CD4-positive, alpha-beta T cell treated with Interleukin-6 at 100 ng/mL for 8 hours (primary cell): ENCODE measurements at places on chromosomes 3 and 15.

- no peak for DNase-seq
These were observed 1063.9 kb downstream of the ROBO1 start for GRCh38 chr3:78703944-78704343.

GRCh38 chr3:197709135-197709534 lies 27.6 kb downstream of the RUBCN start:
- DNase-seq: no peak

GRCh38 chr15:90819850-90820249 lies 48.5 kb upstream of the FURIN start:
- no peak for DNase-seq

- DNase-seq: no peak
These were observed 12.5 kb upstream of the IL16 start for GRCh38 chr15:81184188-81184587.

DNA sequence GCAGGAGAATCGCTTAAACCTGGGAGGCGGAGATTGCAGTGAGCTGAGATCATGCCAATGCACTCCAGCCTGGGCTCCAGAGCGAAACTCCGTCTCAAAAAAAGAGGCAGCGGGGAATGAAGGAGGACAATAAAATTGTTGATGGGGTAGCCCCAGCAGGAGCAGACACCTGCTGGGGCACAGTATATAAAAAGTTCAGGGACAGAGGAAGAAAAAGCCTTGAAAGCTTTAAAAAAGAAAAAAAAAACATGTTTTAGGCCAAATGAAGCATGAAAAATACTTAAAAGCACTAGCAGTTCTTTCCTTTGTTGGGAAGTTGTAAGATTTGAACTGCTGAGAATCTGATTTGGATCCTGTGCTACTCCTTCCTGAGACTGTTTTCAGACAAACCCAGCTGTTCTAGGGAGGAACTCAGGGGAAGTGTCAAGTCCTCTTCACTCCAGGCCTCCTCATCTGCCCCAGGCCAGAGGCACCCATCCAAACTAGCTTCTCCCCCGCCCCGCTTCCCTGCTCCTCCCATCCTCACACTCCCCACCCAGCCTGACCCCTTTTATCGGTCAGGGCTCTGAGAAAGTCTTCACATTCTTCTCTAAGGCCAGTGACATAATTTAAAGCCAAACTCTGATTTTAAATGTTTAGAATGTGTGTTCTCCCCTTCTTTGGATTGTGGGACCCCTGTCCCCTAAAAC lies 4.9 kb downstream of the IL17RD start:
- no peak for DNase-seq

GRCh38 chr3:25510797-25511196 lies 82.7 kb downstream of the RARB start:
- DNase-seq: no peak

DNA sequence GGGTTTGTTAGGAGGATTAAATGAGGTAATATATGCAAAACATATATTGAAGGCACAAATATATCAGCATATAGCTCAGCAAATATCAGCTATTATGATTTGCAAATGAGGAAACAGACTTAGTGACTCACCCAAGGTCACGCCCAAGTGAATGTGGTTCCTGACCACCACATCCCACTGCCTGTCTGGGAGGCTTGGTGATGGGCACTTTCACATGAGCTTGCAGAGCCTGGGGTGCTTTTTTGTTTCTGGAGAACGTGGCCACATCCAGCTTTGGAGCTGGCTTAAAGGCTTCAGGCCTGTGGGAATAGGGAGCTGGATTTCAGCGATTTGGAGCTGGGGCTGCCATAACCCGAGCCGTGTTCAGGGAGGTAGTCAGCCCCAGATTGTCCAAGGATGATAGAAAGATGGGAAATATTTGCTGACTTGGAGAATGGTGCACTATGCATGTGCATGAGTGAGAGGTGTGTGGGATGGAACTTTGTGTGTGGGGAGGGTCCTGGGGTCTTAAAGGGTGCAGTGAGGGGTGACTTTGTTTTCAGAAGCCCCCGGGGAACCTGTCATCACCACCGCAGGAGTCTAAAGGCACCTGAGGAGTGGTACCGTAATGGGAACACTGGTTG lies 12.0 kb upstream of the FGD5 start:
- no peak for DNase-seq

- no peak for DNase-seq
These were observed 212.5 kb downstream of the EPHB1 start for GRCh38 chr3:135007607-135008006.

- DNase-seq: no peak
These were observed 520.3 kb upstream of the EPHA6 start for GRCh38 chr3:96294143-96294542.

DNA sequence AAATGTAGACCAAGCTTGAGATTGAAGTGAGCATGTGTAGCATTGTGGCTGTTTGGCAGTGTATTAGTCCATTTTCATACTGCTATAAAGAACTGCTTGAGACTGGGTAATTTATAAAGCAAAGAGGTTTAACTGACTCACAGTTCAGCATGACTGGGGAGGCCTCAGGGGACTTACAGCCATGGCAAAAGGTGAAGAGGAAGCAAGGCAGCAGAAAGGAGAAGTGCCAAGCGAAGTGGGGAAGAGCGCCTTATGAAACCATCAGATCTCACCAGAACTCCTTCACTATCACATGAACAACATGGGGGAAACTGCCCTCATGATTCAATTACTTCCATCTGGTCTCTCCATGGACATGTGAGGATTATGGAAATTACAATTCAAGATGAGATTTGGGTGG lies 8.6 kb upstream of the CERS3 start:
- no peak for DNase-seq

DNA sequence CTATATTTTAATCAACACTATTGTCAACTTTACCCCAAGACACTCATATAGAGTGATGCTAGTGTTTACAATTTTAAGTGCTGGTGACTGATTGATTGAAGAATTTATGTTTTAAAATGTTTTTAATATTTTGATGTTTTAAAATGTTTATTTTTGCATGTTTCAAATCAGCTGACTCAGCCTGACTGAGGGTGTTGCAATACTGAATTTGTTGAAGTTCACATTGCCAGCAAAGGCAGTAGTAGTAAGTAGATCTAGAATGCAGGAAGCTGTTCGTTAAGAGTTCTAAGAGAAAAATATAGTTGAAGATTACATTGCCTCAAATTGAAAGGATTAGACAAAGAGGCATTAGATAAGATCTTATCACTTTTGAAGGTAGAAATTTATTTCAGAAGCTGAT lies 977.6 kb downstream of the IGSF11 start:
- DNase-seq: no peak

DNA sequence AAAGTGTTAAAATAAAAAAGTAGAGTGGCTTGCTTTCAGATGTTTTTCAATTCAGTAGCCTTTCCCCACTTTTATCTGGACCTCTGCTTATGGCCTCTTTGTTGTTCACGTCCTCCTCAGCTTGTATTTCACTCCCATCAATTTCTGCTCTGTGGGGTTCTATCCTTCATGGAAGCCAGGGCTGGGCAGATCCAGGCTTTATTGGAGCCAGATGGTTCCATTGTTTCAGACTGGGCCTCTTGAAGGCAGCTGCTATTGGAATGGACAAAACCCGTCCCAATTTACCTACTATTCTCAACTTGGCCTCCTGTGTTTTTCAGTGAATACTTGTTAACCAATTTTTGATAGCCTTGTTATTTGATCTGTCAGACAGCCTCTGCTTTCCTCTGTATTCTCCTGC lies 10.9 kb upstream of the AADACL2 start:
- no peak for DNase-seq

DNA sequence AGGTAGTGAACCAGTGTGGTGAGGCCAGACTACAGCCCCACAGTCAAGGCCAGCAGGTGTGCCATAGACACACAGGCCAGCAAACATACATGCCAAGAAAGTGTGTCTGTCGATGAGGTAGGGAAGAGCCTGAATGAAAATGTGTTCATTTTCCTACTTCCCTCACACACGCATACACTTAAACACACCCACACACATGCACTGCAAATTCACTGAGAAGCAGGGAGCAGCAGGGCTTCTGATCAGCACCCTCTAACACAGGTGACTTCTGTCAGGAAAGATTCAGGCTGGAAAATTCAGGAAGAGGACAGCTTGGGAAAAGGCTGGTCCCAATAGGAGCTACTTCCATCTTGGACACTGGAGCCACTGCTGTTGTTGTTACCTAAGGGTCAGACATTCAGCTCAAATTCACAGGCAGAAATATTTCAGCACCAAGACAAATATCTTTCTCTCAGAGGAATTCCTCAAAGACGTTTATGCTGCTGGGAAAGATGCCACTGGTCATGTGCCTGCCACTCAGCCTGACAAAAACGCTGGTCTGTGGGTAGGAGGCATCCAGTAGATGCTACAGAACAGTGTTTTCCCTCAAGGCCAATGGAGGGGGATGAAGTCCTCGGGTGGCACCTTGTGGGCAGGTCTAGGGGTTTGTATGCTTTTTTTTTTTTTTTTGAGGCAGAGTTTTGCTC lies 40.9 kb upstream of the LARS2 start:
- no peak for DNase-seq

- no peak for DNase-seq
These were observed 578.4 kb downstream of the ZIC1 start for GRCh38 chr3:147987549-147987948.

DNA sequence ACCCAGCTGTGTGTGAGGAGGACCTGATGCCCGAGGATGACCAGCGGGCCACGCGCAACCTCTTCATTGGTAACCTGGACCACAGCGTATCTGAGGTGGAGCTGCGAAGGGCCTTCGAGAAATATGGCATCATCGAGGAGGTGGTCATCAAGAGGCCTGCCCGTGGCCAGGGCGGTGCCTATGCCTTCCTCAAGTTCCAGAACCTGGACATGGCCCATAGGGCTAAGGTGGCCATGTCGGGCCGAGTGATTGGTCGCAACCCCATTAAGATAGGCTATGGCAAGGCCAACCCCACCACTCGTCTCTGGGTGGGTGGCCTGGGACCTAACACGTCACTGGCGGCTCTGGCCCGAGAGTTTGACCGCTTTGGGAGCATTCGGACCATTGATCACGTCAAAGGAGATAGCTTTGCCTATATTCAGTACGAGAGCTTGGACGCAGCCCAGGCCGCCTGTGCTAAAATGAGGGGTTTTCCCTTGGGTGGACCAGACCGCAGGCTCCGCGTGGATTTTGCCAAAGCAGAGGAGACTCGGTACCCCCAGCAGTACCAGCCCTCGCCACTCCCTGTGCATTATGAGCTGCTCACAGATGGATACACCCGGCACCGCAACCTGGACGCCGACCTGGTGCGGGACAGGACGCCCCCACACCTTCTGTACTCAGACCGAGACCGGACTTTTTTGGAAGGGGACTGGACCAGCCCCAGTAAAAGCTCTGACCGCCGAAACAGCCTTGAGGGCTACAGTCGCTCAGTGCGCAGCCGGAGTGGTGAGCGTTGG lies 1.5 kb downstream of the RBM15B start:
- DNase-seq: no peak

DNA sequence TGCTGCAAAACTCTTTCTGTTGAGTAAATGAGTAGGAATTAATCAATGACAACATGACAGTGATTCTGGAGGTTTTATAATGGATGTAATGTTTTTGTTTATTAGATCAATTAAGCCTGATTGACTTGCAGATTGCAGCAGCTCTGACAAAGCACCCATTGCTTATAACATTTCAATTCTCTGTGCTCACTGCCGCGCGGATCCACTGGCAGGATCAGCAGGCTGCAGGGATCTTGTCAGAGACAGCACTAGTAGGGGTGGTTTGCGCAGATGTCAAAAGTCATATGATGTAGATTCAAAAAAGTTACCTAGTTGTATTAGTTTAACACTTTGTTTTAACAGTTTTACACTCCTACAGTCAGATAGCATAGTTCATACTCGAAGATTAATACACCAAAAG lies 93.4 kb downstream of the MBNL1 start:
- DNase-seq: no peak

DNA sequence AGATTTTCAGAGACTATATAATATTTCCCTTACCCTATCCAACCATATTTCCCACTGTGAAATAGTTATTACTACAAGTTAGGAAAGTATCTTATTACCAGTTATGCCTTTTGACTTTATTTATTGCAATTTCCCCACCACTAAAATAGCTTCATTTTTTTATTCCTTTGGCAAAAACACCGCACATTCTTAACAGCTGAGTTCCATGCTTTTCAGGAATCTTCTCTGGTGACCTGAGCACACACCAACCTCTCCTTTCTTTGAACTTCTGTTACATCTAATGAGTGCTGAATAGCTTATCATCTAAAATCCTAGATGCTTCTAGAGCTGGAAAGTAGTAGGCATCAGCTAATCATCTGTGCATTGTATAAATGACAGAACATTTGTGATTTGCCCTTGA lies 99.1 kb downstream of the UBE2E2 start:
- no peak for DNase-seq

- no peak for DNase-seq
These were observed 10.5 kb upstream of the PIK3CB start for GRCh38 chr3:138845181-138845601.

DNA sequence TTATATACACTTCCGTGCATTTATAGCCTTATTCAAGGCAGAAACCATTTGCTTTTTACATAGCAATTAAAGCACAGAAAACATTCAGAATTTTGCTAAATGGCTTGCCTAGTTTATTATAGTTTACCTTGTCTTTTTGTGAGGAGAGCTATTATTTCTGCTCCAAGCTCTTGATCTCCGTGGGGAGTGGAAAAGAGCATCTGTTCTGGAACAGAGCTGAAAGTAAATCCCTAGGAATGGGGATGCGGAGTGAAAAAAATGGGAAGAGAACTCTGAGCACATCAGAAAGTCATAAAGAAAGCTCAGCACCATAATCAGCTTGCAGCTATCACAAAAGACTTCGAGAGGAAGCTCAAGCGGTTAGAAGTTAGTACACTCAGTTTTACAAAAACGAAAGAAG lies 1006.7 kb downstream of the ROBO2 start:
- DNase-seq: no peak

DNA sequence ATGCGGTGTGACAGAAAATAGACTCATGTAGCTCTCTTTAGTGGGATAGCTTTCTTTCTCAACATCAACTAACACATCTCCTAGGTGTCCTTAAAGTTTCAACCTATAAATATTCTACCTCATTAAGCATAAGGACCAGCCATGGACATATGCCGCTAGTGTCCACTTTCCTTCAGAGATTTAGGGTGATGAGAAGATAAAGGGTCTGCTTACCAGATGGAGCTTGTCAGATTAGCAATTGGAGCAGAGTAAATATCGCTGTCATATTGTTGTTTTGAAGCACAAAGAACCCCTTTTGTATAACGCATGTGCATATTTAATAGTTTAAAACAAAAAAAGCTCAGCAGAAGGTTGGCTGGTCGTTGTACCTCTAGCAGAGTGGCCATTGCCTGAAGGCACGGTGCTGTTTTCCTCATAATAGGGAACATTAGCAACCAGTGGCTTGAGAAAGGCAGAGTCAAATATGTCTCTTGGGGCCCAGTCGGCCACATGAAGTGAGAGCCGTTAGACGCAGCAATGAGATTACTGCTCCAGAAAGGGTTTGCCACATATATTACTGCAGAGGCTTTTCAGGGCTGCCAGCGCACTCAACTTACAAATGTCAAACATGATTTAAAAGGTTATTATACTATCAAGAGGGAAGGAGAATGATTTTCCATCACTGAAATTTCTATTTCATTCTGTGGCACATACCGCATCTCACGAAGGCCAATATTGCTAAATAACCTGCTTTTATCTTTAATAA lies 264.2 kb downstream of the ROBO2 start:
- DNase-seq: no peak
